ENCODE measurements at places on chromosomes 5 and 9.

DNA sequence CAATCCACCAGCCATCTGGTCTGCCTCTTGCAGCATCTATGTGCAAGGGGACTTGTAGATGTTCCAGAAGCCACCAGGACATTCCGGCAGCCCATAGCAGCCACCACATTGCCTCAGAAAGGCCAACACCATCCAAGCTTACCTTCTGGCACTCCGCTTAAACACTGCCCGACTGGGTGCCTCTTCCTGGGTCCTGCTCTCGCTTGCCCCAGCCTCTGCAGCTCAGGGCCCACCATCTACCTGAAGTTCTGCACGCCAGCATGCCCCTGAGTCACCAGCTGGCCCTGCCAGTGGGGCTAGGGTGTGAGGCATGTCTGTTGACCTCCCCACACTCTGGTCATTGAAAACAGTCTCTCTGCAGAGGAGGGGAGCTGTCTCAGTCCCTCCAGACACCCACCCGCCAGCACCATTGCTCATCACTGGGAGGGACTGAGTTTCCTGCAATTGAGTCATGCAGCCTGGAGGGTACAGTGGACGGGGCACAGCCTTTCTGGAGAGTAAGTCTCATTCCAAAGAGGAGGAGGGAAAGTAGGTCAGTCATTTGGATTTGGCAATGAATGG lies 16.9 kb upstream of the COL5A1 start:
- no peak for DNase-seq

DNA sequence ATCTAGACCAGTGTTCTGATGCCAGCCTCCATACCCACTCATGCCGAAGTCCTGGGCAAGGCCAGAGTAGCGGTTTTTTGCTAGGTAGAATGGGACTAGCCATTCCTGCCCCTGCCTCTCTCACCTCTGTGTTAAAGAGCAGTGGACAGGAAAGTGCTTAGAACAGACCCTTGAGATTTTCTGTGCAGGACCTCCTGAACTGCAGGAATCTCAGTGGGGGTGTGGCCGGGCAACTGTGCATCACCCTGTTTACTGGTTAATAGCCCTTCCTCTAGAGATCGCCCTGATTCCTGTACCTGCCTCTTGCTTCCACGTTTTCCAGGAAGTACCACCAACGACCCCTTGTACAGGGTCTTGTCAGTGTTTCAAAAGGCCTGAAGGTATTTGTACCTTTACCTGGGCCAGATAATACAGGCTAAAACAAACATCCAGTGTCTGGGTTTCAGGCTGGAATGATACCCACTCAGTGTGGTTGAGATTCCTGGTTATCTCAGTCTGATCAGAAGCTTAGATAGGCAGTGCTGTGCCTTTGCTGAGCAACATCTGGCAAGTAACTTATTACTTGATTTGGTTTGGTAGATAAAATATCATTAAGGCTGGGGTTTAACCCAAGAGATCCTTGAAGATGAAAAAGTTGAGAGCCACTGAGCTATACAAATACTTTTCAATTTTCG lies 65.9 kb downstream of the RGS3 start:
- DNase-seq: no peak

- no peak for DNase-seq
These were observed 34.4 kb downstream of the FAM240B start for GRCh38 chr9:38685535-38685934.

- DNase-seq: no peak
These were observed 42.8 kb downstream of the SETX start for GRCh38 chr9:132311978-132312377.

GRCh38 chr9:34793428-34793827 lies 83.5 kb upstream of the CCL21 start:
- DNase-seq: no peak

- no peak for DNase-seq
These were observed 662 bp upstream of the DOLPP1 start for GRCh38 chr9:129080298-129080600.
